ENCODE measurements at places on chromosomes 12 and 14.
A peak's percentile ranks its signal among the peaks of the same experiment; 100 is the strongest.

- DNase-seq = no peak
Measured at GRCh38 chr14:104299993-104300761, 161.8 kb downstream of the KIF26A start.

- no peak for DNase-seq
Measured at GRCh38 chr14:71583194-71583593, 349.0 kb upstream of the RGS6 start.

GRCh38 chr14:72680853-72681640, 212.9 kb downstream of the DPF3 start:
- DNase-seq = no peak

GRCh38 chr12:99043319-99043914, 398.3 kb downstream of the APAF1 start:
- peak; percentile 75 for DNase-seq

- DNase-seq = no peak
Measured at GRCh38 chr14:87967496-87967895, 25.5 kb downstream of the GALC start.

DNA sequence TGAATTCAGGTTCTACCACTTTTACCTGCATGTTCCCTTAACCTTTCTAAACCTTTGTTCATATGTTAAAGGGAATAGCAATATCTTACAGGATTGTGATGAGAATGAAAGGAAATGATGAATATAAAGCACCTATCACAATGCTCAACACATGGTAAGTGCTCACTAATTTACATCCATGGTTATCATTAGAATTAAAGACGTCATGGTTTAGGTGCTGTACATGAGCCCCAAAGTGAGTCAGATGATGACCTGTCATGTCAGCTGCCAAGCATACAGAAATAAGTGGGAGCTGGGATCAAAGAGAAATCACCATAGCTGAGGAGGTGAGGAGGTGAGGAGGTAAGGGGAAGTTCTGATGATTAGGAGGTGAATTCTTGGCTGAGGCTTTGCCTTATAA, 135.9 kb upstream of the ATP2B1 start:
- DNase-seq = no peak

DNA sequence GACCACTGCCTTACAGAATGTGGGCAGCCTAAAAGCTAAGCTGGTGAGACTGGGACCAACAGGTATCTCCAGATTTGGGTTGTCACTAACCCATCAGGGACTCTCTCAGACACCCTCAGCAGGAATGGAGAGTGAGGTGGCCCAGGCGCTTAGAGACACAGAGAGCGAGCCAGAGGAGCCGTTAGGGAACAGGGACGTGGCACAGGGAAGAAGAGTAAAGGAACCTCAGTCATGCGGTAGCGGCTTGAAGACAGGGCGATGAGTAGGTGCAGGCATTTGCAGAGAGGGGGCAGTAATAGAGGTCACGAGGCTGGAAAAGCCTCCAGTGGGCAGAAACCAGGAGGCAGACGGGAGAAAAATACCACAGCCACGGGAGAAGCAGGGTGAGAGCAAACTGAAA, 158.0 kb upstream of the CCND2 start:
- DNase-seq = no peak

DNA sequence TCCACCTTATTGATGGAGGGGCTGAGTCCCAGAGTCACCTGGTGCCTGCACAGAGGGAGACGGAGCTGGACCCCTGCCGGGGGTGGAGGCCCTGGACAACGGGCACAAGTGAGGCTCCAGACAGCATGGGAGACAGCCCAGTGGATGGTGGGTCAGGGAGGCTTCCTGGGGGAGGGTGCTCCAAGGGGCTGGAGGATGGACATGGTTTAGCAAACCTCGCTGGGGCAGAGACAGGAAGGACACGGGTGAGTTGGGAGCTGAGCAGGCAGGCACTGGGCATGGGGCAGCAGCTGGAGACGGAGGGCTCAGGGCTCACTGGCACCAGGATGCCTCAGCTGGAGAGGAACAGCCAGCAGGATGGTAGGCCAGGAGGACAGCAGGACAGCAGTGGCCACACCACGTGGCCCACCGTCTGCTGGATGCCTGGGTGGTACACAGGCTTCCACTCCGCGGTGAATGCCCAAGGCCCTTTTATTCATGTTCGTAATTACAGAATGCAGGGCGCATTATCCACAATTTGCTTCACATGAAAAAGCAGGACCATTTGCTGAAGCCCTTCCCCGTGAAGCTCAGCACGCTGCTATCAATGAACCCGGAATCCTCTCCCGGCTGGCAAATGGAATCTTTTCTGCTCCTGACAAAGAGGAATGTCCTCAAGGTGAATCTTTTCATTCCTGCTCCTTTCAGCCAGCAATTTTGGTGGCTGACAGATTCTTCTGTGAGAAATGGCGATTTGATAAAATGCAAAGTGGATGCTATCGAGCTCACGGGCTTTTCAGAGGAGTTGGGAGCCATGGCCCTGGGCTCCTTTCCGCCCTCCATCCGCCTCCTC, 138.1 kb upstream of the C14orf180 start:
- no peak for DNase-seq

DNA sequence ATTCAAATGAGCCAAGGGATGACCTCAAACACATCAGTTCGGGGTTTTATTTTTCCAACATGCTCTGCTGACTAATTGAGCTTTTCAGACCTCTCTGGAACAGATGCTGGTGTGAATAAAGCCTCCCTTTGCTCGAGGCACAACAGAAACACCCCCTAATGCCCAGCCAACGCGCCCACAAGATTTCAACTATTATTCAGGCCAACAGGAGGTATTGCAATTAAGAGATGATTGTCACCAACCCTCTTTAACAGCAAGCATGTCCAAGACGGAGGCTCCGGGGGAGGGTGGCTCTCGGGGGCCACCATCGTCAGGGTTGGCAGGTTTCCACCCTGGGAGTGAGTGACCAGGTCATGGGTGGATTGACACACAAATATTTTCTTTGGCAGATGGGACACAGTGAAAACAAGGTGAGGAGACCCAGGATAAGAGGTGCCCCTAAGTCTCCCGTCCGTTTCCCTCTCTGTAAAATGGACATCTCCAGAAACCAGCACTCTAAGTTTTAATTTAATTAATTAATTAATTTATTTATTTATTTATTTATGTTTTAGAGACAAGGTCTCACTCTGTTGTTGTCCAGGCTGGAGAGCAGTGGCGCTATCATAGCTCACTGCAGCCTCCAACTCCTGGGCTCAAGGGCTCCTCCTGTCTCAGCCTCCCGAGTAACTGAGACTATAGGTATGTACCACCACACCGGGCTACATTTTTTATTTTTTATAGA, 56.1 kb downstream of the MAP1LC3B2 start:
- no peak for DNase-seq

GRCh38 chr12:98227162-98227561, 288.2 kb upstream of the TMPO start:
- peak; percentile 28 for DNase-seq

- DNase-seq = no peak
Measured at GRCh38 chr14:97920201-97920600, 1123.0 kb downstream of the VRK1 start.

Measured in fibroblast of pulmonary artery (primary cell).